ENCODE measurements at places on chromosomes 7 and 10.

GRCh38 chr7:16989811-16990413 is 108.1 kb upstream of the AGR3 start:
- no peak for DNase-seq

DNA sequence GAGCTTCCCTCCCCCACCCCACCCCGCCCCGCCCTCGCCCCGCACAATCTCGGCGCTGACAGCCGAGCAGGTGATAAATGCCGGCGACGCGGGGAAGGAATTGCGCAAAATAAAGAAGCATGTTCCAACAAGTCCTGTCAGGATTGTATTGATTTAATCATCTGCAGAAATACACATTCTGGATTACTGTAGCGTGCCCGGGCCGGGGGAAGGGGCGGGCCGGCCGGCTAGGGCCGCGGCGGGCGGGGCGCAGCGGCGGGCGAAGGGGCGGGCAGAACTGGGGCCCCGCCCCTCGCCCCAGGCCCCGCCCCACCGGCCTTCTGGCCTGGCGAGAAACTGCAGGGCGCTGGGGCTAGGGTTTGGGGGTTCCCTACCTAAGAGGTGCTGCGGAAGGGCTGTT is 88.9 kb upstream of the PAX2 start:
- no peak for DNase-seq

- DNase-seq, result no peak
Measured at GRCh38 chr10:70320751-70321150, 36.9 kb upstream of the NPFFR1 start.

GRCh38 chr7:45081670-45081974 is 7.1 kb downstream of the NACAD start:
- no peak for DNase-seq

DNA sequence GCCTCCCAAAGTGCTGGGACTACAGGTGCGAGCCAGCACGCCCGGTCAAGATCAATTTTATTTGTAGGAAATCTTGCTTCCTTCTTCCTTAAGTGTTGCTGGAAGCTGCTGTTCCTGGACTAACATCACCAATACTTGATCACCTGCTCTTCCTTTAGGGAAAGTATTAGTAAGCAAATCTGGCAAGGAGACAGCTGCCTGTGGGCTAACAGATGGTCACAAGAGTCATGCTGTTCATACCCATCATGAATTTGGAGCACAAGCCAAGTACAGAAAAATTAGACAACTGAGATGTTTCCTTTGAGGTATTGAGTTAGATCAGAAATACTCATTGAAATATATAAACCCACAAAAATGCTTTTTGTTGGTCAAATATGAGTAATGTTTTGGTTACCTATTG is 27.9 kb downstream of the BAIAP2L1 start:
- no peak for DNase-seq

All from activated naive CD4-positive, alpha-beta T cell (primary cell).